Stimulated activated naive CD8-positive, alpha-beta T cell treated with anti-CD3 and anti-CD28 coated beads, Interleukin-15, Interleukin-2, amounts not matched to agents 100 U/mL and 50 U/mL, for 24 hours (primary cell): ENCODE measurements at places on chromosomes 4 and X.

- DNase-seq = no peak
These were observed 12.6 kb downstream of the DGKQ start for GRCh38 chr4:960636-961350.

DNA sequence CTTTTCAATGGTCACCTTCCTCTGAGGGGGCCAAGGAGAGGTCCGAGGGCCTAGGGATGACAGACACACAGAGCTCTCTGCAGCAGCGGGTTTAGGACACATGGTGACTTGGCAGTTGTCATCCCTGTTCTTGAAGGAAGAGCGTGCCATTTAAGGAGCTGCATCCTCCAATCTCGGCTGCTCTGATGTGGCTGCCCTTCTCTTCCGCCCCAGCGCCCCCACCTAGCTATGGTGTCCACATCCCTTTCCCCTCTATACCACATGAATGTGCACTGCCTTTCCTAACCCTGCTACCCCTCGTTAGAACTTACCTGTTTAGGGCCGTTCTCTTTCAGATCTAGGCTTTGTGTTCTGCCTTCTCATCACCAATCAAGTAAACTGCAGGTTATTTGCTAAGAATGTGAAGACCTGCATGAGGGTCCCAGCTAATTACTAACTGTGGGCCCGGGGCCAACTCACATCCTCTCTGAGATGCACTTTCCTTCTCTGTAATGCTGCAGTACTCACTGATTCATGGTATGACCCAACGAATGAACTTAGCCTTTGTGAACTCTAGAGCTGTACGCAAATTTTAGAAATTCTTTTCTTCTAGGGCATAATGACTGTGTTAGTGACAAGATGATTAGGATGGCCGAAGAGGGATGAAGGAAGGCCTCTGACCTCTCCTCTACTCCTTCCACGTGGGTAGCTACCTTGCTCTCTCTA is 38.2 kb downstream of the CHST7 start:
- peak; percentile 14 for DNase-seq

DNA sequence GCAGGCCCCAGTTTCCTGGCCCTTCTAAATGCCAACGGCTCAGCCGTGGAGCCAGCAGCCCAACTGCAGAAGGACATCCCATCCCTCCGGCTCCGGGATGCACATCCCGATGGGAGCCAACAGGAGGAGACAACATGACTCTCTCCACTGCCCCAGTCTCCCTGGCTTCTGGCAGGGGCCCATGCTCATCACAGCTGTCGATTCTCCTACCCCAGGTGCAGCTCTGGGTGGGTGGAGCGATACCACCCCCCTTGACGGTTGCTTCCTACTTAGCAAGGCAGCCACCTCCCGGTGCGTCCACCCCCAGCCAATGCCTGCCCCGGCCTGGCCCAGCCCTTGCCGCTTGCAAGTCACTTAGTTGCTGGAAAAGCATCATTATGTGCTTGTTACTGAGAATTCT is 19.5 kb downstream of the ZNF275 start:
- no peak for DNase-seq

DNA sequence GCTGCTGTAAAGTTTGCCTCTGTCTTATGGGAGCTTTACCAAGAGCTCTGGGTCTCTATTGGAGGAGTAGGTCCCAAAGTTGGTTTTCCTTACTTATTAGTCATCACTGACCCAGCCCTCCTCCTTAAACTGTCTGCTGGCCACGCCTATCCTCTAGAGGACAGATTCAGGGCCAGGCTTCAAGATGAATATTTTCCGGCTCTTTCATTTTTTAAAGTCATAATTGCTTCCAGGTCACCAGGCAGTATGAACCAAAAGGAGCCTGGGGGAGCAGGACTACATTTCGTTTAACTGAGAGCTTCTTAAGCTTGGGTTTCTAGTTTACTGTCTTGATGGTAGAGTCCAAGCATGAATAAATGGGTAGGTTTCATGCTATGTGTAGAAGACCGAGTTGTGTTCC is 13.7 kb downstream of the BCORL1 start:
- DNase-seq = no peak

DNA sequence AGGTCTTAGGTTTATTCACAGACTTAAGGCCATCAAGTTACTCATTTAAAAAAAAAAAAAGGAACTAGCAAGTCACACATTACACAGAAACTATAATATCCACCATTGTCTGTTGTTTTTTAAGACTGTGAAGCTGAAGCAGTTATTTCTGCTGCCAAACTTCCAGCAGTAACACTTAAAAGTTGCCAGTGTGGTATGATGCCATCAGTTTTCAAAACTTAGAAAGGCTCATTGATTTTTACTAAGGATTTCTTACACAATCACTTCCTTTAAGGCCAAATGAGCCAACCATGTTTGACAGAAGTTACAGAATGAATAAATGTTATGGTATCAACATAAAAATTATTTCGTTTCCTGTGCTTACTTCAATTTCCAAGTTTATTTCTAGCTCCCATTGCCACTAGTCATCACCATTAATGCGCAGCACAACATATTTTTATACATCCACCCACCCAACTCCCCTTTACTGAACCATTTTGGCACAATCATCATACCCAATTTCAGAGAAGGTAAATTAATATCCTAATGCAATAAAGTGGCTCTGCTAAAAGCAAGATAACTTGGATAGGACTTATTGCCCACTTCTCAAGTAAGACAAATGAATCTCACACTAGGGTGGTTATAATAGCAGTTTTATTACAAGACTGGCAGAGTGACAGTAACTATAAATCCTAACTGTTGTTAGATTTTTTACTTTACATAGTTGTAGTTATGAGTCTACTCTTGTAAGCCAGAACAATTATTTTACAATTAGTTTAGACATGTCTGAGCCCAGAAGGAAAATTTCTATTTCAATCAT is 13.1 kb downstream of the PDGFC start:
- no peak for DNase-seq

- DNase-seq = no peak
These were observed 15.4 kb downstream of the SMIM10 start for GRCh38 chrX:135006187-135006586.

DNA sequence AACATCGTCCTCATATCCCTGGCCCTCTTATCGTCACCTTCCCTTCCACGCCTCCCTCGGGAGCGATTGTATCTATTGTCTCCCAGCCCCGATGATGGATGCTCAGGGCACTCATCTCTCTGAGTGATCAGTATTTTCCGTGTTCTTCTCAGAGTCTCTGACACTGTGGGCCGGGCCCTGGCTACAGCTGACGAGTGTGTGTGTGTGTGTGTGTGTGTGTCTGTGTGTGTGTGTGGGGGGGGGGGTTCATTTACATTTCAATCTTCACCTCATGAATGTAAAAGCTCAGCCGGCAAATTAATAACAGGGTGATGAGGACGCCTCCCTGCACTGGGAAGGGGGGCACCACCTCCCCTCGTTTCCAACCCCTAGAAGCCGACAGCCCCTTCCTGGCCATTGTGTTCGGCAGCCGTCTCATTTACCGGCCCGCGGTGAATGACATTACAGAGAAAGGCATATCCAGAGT is 159.5 kb downstream of the SHOX start:
- DNase-seq = no peak

GRCh38 chrX:137172317-137172948 is 138.6 kb upstream of the GPR101 start:
- DNase-seq = no peak

GRCh38 chr4:76926841-76927240 is 22.7 kb upstream of the SEPTIN11 start:
- no peak for DNase-seq
